Activated CD4-positive, alpha-beta T cell treated with anti-CD3 and anti-CD28 coated beads, Interleukin-2, amount 50 U/mL, for 24 hours (primary cell): ENCODE measurements at places on chromosomes 3 and 15.

DNA sequence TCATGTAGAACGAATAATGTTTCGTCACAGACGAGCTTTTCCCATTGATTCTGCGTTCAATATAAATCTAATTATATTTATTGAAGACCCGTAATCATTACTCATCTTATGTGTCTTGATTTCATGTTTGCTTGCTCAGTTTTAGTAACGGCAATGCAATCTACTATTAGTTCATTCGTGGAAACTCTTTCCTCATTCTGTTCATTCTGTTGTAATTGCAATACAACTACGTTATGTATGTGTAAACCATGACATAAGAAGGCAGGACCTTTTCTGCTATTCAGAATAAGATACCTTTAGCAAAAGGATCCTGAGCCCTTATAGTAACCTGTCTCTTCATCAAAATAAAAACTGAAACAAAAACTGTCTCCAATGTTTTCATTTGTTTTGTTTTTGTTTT, 6.8 kb upstream of the ARRDC4 start:
- no peak for DNase-seq

- no peak for DNase-seq
These were observed 43.7 kb upstream of the ZBTB20 start for GRCh38 chr3:115190747-115191146.

DNA sequence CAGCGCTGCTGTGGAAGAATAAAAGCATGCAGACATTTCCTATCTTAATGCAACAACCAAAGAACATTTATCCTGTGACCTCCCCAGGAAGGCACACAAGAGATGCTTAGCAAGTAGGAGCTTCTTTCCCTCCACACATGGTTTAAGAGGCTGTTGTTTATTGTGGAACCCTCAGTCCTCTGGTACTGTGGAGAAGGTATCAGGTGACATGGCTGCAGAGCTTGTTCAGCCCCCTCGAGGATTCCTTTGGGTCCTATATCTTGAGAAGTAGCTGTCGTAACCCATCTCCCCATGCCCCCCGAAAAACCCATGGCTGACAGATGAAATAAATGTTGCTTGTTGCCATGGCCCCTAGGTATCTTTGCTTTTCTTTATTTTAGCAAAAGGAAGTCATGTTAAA, 20.3 kb upstream of the ETV5 start:
- DNase-seq: no peak

DNA sequence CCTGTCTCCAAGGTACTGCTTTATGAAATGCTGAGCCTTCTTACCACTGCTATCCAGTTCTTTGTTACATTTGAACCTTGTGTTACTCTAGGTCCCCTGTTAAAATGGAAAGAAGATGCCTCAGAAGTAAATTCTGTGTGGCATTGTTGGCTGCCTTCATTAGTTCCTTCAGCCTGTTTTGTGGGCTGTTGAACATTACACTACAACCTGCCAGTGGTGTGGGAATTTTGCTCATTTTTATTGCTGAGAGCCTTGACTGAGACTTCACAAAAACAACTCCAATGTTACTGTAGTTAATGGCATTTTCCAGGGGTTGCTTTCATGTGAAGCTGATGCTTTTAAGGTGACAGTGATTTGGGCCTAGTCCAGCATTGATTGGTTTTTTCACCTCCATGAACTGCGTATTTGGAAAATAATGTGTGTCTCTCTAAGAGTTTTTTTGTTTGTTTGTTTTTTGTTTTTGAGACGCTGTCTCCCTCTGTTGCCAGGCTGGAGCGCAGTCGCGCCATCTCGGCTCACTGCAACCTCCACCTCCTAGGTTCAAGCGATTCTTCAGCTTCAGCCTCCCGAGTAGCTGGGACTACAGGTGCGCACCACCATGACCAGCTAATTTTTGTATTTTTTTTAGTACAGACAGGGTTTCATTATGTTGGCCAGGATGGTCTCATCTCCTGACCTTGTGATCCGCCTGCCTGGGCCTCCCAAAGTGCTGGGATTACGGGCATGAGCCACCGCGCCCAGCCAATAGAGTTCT, 4.3 kb downstream of the MAPK6 start:
- DNase-seq: no peak

GRCh38 chr3:177314897-177315296, 117.6 kb upstream of the TBL1XR1 start:
- DNase-seq: no peak
